Muscle of leg (tissue), 16 donors: ENCODE measurements at places on chromosomes 1 and 21. TPM values are rescaled to one million over a fixed set of nuclear protein-coding genes. Genes with fewer than 3 reads are reported as not detected.

The LAX1 gene
- 0.09 TPM for polyA plus RNA-seq

The GIPC2 gene
- polyA plus RNA-seq: 2.0 TPM

The AVPR1B gene
- 1.2 TPM for polyA plus RNA-seq

The PYHIN1 gene
- 0.32 TPM for polyA plus RNA-seq

The GCSAML gene
- polyA plus RNA-seq: 0.10 TPM

The ZSCAN20 gene
- 2.7 TPM for polyA plus RNA-seq

The FCGR1A gene
- 2.2 TPM for polyA plus RNA-seq

The USH2A gene
- 0.12 TPM for polyA plus RNA-seq

The CHAF1B gene
- 4.5 TPM for polyA plus RNA-seq

The ZNF683 gene
- not detected for polyA plus RNA-seq

The GNAT2 gene
- not detected for polyA plus RNA-seq

The PLEKHG5 gene
- 14.5 TPM for polyA plus RNA-seq

The AADACL4 gene
- not detected for polyA plus RNA-seq

The HPDL gene
- polyA plus RNA-seq: 2.3 TPM

- no peak for DNase-seq
Observed at GRCh38 chr1:11748294-11749202, 12.6 kb downstream of the AGTRAP start.

- no peak for DNase-seq
Observed at GRCh38 chr21:24509131-24509530, 1098.2 kb downstream of the MRPL39 start.

DNA sequence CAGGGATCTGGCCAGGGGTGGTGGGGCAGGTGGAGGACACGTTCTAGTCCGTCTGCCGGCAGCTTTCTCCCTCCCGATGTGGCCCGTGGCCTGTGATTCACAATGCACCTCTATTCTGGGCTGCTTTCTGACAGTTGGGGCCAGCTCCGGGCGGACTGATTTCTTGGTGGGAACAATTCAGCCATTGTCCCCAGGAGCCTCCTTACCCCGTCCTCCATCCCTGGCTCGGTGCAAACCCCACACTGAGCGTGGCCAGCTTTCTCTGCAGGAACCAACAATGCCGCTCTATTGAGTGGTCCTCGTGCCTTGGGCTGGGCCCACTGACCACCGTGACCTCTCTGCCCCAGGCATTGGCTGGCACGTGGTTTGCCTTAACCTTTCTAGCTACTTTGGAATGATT is 29.7 kb downstream of the PADI2 start:
- DNase-seq: no peak

- DNase-seq: no peak
Observed at GRCh38 chr1:43986712-43987111, 4.7 kb upstream of the CCDC24 start.

GRCh38 chr1:8495928-8496401 is 178.1 kb downstream of the SLC45A1 start:
- no peak for DNase-seq

GRCh38 chr1:167499664-167500101 is 18.6 kb downstream of the CD247 start:
- no peak for DNase-seq

- no peak for DNase-seq
Observed at GRCh38 chr1:240658312-240658960, 46.5 kb upstream of the GREM2 start.

DNA sequence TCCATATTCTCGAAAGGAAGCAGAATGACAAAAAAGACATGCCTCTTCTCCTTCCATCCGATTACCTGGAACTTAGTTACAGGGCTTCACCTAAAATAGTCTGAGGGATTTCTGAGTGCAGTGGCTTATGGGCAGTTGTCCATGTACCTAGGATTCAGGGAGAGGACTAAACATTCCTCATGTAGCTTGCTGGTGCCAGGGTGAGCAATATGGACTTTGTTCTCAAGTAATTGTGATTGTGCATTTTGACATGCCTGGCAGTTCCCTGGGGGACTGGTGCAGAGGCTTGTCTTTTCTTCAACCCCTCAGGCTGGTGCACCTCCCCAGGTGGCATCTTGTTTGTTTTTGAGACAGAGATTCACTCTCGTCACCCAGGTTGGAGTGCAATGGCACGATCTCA is 6.1 kb upstream of the PSEN2 start:
- no peak for DNase-seq

- no peak for DNase-seq
Observed at GRCh38 chr1:5891736-5892135, 100.5 kb downstream of the NPHP4 start.

DNA sequence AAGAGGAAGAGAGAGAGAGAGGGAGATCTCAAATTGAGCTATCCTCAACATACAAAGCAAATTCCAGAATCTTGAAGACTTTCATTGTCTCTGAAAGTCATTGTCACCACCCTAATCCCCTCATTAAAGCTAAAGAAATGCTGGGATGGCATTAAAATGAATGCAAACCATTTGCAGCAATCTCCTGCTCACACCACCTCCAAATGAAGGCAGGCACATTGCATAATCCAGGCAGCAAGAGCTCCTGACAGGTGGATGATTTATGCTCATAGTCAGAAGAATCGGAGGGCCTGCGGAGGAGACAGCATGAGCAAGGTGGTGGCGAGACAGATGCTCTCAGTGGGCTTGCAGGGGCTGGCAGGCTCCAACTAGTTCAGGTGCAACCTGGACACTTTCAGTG is 90.2 kb downstream of the ESRRG start:
- DNase-seq: no peak

GRCh38 chr21:46118316-46119143 is 20.6 kb downstream of the COL6A2 start:
- DNase-seq: no peak

- no peak for DNase-seq
Observed at GRCh38 chr21:42956824-42957630, 17.3 kb upstream of the PKNOX1 start.

DNA sequence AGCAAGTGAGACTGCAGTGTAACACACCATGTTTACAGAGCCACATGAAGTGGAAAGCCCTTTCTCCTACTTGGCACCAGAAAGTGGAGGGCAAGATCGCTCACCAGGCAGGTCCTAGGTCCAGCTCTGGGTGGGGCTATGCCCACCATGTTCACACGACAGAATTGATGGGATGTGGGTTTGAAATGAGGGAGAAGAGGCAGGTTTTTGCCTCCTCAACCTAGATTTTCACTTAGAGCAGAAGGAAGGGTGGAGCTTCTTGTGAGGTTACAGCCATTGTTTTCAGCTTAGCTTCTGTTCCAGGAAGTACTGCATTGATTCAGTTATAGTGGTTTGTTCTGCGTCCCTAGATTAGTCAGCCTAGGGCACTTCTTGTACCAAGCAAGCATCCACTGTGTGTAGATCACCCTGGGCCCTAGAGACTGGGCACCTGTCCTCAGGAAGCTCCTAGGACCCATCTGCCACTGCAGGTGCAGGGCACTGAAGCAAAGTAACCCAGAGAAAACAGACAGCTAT is 2.3 kb downstream of the CD53 start:
- peak; percentile 11 for DNase-seq

DNA sequence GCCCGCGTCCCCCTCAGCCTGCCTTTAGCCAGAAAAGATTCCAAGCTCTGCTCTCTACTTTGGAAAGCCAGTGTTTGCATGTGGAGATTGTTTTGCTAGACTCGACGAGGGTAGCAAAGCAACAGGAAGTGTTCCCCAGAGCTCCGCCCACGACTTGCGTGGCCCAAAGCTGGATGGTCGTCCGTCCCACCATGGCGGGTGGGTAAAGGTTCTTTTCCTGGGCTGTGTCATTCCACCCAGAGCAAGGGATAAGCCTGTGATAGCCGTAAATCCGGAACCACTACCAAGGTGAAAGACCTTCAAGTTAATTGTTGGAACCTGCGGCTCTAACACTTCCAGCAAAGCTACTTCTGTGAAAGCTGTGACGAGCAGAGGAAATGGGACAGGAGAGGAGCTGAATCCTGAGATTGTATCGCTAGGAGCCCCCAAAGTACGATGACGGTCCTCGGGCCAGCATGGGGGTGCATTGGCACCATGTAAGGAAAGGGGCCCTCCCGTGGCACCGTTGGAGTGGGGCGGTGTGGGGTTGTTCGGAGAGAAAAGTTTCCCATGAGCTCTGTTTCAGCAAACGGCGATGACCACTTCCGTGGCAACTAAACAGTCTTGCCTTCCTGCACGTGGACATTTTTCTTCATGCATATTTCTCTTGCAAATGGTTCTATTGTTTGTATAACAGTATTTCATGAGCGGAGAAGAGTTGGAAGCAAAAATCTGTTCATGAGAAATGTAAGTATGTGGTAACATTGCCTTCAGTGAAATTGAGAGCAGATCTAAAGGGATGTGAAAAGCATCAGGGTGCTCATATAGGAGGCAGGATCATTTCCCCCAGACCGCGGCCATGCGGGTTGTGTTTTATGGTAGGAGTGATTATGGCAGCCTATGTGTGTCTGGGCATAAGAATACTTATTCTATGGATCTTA is 8.4 kb downstream of the MX2 start:
- no peak for DNase-seq

- DNase-seq: no peak
Observed at GRCh38 chr1:42449256-42449655, 6.6 kb downstream of the ZMYND12 start.

GRCh38 chr21:34523019-34523555 is 11.1 kb upstream of the KCNE1 start:
- DNase-seq: no peak

GRCh38 chr1:96715482-96715881 is 6.1 kb upstream of the PTBP2 start:
- DNase-seq: no peak

GRCh38 chr1:112991402-112992120 is 35.6 kb upstream of the SLC16A1 start:
- DNase-seq: no peak

GRCh38 chr1:245677461-245678240 is 522.9 kb downstream of the KIF26B start:
- DNase-seq: no peak

DNA sequence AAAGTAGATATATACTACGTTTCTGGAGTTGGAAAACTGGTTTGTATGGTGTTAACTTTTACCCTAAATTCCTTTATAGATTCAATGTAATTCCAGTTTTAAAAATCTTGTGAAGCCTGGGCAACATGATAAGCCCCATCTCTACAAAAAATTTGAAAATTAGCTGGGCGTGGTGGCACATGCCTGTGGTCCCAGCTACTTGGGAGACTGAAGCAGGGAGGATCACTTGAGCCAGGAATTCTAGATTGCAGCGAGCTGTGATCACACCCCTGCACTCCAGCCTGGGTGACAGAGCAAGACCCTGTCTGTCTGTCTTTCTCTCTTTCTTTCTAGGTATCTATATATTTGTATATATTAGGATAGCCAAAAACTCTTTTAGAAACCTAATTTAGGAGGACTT is 141.9 kb downstream of the CLEC20A start:
- DNase-seq: no peak

DNA sequence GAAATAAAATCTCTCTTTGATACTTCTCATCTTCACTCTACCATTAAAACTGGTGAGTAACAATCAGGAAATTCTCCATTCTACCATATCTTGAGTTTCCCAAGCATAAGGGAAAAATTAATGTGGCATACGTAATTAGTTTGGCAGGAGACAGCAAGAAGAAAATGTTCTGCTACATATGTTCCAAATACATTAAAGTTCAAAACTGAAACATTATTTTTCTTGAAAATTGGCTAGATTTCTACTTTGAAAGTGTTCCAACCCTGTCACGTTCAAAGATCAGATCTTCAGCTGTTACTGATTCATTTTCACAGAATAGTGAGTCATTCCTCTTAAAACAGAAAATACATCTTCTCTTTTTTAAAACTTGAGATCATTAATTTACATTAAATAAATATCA is 48.5 kb downstream of the PIGK start:
- DNase-seq: peak; percentile 72

- no peak for DNase-seq
Observed at GRCh38 chr1:25053576-25054250, 123.6 kb upstream of the RUNX3 start.

DNA sequence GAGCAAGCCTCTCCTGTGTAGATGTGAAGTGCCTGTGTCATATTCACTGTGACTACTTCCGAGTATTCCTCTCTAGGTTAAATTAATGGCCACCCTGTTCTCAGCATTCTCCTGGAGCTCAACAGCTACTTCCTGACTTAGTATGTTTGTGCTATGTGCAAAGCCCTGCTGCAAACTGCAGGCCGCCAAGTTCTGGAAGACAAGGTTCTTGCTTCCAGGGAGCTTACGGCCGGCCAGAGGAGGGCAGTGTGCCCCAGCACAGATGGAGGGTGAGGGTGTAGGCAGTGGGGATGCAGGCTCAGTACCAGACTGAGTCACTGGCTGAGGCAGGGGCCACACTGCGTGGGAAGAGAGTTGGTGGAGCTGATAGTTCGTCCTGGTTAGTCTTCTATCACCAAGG is 43.2 kb downstream of the ELK4 start:
- peak; percentile 56 for DNase-seq

GRCh38 chr1:238642231-238642630 is 744.1 kb upstream of the CHRM3 start:
- DNase-seq: peak; percentile 25

DNA sequence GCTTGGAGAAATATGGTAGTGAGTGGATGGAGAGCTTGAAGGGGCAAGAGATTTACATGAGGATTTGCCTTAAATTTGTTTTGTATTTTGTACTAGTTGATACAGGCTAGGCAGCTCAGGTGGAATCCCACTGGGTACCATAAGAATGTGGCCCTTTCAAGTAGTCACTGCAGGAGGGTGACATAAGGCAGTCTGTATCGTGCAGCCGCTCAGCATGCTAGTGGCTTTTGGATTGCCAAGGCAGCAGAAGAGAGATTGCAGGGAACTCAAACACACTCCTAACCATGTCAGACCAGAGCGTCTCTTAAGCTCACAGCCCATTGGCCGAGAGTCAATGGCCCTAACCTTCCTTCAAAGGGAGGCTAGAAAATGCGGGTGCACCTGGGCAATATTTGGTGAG is 420.0 kb downstream of the ADGRL2 start:
- DNase-seq: no peak

DNA sequence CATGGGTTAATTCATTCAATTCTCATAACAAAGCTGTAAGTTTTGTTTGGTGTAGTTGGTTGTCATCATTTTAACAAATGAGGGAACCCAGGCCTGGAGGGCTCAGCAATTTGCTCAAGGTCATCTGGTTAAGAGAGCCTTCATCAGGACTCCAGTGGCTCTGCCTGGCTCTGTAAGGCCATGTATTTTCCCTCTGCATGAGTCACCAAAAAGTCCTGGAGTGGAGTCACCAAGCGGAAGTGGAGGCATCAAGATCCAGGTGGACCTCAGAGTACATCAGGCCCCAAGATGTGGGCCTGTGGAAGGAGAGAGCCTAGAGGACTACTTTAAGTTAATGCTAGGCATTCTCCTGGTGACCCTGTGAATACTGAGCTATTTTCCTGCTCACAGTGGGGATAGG is 30.0 kb upstream of the RBM15 start:
- DNase-seq: no peak
